Stimulated activated CD4-positive, alpha-beta T cell treated with anti-CD3 and anti-CD28 coated beads, Interleukin-12 subunit alpha, Interleukin-12 subunit beta, amount 100 ng/mL, for 48 hours (primary cell): ENCODE measurements at places on chromosomes 11 and 22.

DNA sequence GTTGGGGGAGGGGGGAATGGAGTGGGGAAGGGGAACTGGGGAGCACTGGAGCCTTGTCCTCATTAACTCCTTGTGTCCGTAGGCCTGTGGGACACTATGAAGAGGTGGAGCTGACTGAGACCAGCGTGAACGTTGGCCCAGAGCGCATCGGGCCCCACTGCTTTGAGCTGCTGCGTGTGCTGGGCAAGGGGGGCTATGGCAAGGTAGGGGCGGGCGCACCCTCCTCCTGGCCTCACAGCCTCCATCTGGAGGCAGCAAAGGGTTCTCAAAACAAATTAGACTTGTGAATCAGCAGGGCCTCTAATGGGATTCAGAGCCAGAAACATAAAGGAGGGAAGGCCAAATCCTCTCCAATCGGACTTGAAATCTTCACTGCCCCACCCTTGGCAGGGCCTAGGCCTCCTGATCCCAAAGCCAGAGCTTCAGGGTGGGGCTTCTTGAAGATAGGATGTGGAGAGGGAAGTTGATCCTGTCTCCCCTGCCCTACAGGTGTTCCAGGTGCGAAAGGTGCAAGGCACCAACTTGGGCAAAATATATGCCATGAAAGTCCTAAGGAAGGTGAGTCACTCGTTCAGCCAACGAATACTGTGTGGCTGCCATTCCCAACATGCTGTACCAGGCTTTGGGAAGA is 859 bp downstream of the RPS6KB2 start:
- no peak for DNase-seq

DNA sequence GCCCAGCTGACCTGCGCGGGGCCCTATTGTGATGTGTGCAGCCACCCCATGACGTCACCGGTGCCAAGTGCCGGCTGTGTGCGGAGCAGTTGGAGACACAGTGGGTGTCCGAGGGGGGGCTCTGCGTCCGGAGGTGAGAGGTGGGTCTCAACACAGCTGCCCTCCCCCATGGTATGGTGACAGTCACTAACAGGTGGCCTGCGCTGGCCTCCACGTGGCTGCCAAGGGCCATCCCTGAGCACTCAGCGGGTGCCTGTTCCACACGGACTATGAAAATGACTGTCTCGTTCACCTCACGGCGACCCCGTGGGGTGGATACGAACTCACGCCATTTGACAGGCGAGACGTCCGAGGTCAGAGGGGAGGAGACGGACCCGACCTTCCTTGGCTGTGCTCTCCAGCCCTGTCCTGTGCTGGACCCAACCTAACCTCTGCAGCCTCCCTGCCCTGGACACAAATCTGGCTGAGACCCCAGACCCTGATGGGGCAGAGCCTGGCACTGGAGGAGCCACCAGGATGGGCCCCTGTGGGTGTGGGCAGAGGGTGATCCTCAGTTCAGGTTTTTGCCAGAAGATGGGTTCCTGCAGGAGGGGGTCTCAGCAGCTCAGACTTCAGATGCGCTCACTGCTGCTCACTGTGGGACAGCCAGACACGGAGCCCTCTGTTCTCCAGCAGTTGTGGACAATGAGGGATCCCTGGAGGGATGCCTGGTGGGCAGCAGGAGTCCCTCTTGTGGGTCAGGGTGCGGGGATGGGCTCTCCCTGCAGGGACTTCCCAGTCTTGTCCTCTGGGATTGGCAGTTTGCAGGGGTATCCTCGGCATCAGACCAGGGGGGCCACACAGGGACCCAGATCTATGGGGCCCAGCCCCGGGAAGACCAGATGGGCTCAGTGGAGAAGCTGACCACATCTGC is 6.3 kb downstream of the HRAS start:
- DNase-seq: no peak

DNA sequence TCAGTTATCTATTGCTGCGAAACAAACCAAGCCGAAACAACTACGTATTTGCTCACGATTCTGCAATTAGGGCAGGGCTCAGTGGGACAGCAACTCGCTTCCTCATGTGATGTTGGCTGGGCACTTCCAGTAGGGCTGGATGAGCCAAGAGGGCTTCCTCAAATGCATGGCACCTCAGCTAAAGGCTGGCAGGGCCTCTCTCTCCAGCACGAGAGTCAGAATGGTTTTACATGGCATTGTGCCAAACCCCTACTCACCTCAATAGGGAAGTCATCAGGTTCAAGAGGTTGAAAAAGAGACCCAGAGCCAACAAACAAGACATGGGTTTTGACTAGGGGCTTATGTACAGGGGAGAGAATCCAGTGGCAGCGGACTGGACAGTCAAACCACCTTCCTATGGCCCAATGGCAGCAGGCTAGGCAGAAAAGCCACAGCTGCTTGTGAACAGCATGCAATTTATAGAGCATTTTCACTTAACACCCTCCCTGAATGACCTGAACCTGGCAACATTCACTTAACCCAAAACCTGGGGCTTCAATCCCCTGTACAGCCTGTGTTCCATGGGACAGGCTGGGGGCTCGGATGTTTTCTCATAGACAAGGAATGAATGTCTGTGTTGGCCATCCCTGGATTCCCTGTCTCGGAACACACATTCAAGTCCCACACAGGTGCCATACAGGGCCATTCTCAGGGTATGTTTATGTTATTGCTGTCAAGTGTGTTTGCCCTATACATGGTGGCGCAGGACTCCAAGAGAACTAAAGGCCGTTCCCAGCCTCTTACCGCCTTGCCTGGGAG is 154.2 kb upstream of the NAV2 start:
- no peak for DNase-seq

DNA sequence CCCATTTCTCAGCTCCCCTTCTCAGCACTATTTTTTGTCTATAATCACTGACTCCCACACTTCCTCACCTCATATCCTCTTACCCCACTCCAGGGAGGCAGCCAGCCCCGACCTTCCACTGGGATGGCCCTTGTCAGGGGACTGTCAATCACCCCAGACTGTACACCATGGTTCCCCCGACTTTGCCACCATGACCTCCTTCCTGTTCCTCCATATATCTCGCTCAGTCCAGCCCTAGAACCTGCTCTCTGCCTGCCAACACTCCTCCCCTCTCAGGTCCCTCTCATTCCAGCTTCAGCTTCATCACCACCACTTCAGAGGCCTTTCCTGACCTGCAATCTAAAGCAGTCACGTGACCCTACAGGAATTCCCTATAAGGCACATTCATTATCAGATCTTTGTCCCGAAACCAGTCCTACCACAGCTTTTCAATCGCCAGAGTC is 16.5 kb downstream of the PRPF19 start:
- no peak for DNase-seq

GRCh38 chr11:91946397-91946951 is 278.1 kb upstream of the FAT3 start:
- DNase-seq: no peak

- DNase-seq: no peak
These were observed 19.6 kb upstream of the TBCEL start for GRCh38 chr11:121004206-121004840.

- DNase-seq: no peak
These were observed 906.1 kb upstream of the RAG2 start for GRCh38 chr11:37504060-37504611.

DNA sequence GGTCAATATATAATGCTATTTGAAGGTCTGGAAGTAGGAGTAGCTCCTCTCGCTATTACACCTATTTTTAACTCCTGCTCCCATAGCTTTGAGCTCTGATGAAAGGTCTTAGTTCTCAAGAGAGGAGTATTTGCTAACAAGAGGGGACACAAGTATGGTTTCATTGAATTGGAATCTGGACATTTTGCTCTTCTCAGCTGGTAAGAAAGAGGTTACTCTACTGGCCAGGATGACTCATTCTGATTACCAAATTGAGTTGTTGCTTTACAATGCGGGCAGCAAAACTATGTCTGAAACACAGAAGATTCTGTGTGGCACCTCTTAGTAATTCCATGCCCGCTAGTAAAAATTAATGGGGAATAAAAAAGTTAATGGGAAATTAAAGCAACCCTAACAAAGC is 63.6 kb upstream of the EP300 start:
- no peak for DNase-seq

DNA sequence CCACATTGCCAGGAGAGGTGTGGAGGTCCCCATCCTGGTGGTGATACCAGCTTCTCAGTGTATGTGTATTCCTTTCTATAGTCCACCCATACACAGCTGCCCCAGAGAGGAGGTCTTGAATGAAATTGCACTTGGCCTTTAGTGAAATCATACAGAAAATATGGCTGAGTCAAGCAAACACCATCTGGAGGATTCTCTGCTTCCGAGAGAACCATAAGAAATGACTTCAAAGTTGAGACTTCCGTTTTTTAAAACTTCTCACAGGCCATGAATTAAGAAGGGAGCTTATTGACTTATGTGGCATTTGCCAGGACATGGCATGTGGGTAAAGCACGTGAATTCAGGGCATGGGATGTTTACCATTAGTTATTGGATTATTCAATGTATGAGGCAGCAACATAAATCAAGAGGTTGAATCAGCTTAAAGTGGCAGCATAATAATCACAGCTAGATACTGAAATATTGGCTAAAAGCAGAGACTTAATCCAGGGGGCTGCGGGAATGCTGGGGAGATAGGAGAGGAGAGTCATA is 119.1 kb upstream of the MTNR1B start:
- no peak for DNase-seq
